ENCODE measurements at places on chromosomes 2 and 18. TPM values are rescaled to one million over a fixed set of nuclear protein-coding genes. Genes with fewer than 3 reads are reported as not detected.

DNA sequence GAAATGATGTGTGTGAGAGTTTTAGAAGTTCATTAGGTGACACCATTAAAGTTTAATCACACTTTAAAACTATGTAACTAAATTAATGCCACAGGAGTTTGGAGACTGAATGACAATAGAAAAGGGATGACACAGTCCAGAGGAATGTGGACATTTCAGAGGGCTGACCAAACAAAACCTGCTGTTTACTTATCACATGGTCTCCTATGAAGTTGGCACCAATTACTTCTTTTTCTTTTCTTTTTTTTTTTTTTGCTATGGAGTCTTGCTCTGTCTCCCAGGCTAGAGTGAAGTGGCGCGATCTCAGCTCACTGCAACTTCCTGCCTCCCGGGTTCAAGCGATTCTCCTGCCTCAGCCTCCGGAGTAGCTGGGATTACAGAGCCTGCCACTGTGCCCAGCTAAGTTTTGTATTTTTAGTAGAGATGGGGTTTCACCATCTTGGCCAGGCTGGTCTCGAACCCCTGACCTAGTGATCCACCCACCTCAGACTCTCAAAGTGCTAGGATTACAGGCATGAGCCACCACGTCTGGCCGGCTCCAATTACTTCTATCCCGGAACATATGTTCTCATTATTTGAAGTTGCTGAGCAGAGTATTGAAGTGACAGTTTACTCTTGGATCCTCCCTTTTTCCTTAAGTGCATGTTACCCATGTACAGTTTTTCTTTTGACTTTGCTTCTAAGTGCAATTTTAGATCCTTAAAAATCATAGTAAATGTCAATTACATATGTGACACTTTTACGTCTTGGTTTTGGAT is 4.3 kb downstream of the AGPS start:
- DNase-seq, result peak; percentile 93
- no peaks in the 10 kb centered on the region for H3K36me3 ChIP-seq
- peaks cover 86% of the 10 kb centered on the region for H3K4me1 ChIP-seq
- peak overlapping the region; percentile 86 for H3K27ac ChIP-seq
- H3K4me3 ChIP-seq, result peak overlapping the region; percentile 12
- no peaks in the 10 kb centered on the region for H3K27me3 ChIP-seq

DNA sequence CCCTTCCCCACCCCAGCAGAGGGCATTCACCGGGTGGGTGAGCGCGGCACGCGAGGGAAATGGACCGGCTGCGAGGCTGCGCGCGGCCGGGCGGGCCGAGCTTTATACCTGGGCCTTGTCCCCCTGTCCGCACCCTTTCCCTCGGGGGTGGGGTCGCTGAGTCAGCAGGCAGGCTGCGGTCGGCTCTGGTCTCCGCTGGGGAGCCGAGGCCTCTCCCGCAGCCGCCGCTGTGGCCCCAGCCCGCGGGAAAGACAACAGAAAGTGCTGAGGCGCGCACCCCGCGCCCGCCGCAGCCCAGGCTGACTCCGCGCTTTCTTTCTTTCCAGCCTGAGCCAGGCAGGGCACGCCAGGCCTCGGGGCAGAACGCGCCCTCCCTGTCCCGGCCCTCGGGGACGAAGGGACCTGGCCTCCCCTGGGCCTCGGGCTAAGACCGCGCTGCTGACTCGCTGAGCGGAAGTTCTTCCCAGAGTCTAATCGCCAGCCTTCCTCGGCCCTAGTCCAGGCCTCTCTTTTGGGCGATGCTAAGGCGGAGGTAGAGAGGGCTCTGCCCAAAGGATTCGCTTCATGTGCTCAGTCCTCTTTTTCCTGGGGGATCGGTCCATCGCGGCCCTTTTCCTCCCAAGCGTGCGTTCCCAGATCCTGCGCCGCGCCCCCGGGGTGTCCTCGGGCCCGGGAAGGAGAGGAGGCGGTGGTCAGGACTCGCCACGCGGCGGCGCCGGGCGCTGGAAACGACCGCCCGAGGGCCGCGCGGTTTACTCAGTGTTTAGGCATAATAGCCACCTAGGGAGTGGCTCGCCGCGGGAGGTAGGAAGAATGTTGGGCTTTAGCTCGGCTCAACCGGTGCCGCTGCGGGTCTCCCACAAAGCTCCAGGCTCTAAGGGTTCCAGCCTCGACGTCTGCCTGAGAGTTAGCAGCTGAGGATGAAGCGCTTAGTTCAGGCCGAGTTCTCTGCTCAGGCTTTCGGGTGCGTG is at the start of gene CRYBA2:
CRYBA2 (minus strand) TSS at position 78 of the 971 bp plus-strand sequence. CDS start 246 bp downstream, outside the sequence.
- no peaks in the 10 kb centered on the region for H3K36me3 ChIP-seq
- no peak within 1 kb of the TSS for H3K4me3 ChIP-seq
- no peak for DNase-seq
- H3K4me1 ChIP-seq, result peaks cover 20% of the 10 kb centered on the region

- H3K4me1 ChIP-seq, result peaks cover 27% of the 10 kb centered on the region
- no peak for DNase-seq
- H3K36me3 ChIP-seq, result no peaks in the 10 kb centered on the region
- no peak overlapping the region for H3K4me3 ChIP-seq
- no peak overlapping the region for H3K27ac ChIP-seq
These were observed 2.9 kb downstream of the TRIB2 start for GRCh38 chr2:12719400-12720277.

- no peaks in the 10 kb centered on the region for H3K27me3 ChIP-seq
- no peak overlapping the region for H3K4me3 ChIP-seq
- no peak for DNase-seq
- no peaks in the 10 kb centered on the region for H3K36me3 ChIP-seq
These were observed 134.3 kb downstream of the IRS1 start for GRCh38 chr2:226665306-226665831.

DNA sequence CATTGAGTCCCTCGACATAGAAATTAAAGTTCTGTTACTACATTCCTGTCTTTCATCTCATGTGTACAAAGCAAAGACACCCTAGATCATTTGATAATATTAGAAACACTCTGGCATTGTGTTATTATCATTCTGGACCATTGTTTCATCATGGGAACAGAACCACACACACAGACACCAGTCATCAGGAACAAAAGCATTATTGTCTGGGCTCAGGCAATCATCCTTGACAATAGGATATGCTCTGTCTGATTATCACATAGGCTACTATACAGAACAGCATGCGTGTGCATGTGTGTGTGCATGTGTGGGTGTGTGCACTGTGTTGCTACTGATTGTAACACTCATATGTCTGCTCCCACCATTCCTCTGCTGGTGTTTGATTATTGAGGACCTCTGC is 242.5 kb downstream of the SH3BP4 start:
- H3K27me3 ChIP-seq, result peaks cover 2% of the 10 kb centered on the region
- no peak overlapping the region for H3K4me3 ChIP-seq
- H3K27ac ChIP-seq, result no peak overlapping the region
- H3K4me1 ChIP-seq, result peaks cover 9% of the 10 kb centered on the region
- no peaks in the 10 kb centered on the region for H3K36me3 ChIP-seq

Gene CPS1
- total RNA-seq, result 44.9 TPM

Gene TRPM8
- not detected for total RNA-seq

All from HepG2 (cell line).